ENCODE measurements at places on chromosomes 13 and 19.

- peak; percentile 45 for DNase-seq
These were observed at the start of gene EML2 for GRCh38 chr19:45638930-45639729. TSS of gene EML2 (minus strand) at chr19:45639397. CDS start at chr19:45639376, 21 bp downstream.

GRCh38 chr13:113935001-113935844 lies 38.7 kb downstream of the C13orf46 start:
- no peak for DNase-seq

- DNase-seq, result no peak
These were observed 10.8 kb downstream of the STAP2 start for GRCh38 chr19:4327877-4328242.

- DNase-seq, result no peak
These were observed 31.3 kb upstream of the FOXO1 start for GRCh38 chr13:40697711-40698110.

DNA sequence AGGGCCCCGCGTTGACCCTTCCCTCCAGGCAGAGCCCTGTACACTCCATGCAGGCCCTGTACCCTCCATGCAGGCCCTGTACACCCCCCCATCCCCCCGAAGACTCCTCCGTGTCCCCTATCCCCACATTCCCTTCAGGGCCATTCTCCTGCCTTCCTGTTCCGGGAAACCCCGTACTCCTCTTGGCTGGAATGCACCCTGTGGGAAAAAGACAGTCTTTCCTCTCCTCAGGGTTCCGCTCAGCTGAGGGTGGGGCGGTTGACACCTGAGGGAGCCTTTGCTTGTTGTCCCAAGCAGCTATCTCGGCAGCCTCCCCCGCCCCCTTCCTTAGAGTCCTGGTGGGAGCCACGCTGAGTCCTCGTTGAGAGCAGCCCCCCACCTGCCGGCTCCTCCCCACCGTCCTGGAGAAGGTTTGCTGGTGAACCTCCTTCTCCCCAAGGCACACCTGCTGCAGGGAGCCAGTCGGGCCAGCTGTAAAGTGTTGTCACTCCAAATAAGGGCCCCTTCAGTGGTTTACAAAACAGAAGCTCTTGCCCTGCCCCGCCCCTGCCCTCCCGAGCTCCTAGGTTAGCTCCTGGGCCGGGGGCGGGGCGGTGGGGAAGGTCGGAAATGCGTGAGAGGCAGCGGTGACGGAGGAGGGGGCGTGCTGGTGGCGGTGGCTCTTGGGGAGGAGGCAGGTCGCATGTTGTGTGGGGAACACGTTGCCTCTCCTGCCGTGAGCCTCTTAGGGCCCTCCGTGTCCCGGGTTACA lies 1.5 kb downstream of the GNA11 start:
- no peak for DNase-seq

GRCh38 chr13:67367399-67367798 lies 137.3 kb upstream of the PCDH9 start:
- DNase-seq, result no peak

GRCh38 chr19:17092696-17093095 lies 17.1 kb downstream of the MYO9B start:
- no peak for DNase-seq

Data from frontal cortex (tissue), 4 donors.